ENCODE measurements at places on chromosomes 12 and 14.

GRCh38 chr14:90661866-90662265 lies 154.4 kb downstream of the TTC7B start:
- DNase-seq = no peak

- DNase-seq = no peak
These were observed 453.9 kb upstream of the MGAT4C start for GRCh38 chr12:86710109-86710508.

DNA sequence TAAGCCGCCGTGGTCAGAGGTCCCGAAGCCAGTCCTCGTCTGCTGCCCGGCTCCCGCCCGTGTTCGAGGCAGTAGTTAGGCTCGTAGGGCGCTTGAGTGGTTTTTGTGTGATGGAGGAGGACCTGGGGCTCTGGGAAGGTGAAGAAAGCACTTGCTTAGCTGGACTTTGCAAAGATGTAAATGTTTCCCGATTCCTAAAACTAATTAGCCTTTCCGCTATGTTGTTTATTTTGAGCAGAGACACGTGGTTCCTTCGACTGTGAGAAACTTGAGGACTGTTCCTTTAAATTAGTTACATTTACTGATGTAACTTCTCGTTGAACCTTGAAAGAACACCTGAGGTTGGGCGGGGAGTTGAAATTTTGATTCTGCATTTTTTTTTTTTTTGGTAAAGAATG lies 33.9 kb downstream of the MIA2 start:
- no peak for DNase-seq

- no peak for DNase-seq
These were observed 12.7 kb downstream of the TMED8 start for GRCh38 chr14:77364146-77364545.

DNA sequence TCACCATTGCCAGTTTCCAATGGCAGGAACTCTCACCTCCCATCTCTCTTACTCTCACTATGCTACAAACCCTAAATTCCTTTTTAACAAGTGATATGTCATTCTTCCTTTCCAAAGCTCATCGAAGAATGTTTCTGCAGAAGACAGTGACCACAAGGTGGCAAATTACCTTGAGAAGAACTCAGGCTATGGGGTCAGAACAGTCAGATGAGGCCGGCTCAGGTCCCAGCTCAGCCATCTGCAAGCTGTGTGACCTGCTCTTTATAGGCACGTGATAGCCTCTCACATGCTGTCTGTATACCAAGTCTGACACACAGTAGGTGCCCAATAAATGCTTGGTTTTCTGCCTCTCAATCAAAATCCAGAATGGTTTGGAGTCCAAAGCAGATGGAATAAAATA lies 80.7 kb downstream of the FOXN3 start:
- DNase-seq = no peak

- DNase-seq = no peak
These were observed 79.3 kb downstream of the ARF6 start for GRCh38 chr14:49972131-49972671.

- no peak for DNase-seq
These were observed 9.2 kb downstream of the SERPINA9 start for GRCh38 chr14:94466706-94467370.

DNA sequence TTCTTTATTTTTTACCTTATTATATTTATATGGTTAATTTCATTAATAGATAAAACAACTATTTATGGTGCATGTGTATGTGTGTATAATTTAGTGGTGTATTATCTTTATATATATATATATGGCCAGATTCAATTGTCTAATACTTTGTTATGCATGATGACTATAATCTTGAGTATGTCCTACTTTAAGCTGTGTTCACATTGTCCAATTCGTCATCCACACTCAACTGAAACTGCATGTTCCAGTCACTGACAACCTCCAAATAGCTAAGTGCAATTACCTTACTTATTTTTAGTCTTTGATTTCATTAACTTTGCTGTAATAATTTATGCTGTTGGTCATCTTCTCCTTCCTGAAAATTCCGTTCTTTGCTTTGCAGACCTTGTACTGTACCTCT lies 306.5 kb upstream of the TMTC1 start:
- DNase-seq = no peak

DNA sequence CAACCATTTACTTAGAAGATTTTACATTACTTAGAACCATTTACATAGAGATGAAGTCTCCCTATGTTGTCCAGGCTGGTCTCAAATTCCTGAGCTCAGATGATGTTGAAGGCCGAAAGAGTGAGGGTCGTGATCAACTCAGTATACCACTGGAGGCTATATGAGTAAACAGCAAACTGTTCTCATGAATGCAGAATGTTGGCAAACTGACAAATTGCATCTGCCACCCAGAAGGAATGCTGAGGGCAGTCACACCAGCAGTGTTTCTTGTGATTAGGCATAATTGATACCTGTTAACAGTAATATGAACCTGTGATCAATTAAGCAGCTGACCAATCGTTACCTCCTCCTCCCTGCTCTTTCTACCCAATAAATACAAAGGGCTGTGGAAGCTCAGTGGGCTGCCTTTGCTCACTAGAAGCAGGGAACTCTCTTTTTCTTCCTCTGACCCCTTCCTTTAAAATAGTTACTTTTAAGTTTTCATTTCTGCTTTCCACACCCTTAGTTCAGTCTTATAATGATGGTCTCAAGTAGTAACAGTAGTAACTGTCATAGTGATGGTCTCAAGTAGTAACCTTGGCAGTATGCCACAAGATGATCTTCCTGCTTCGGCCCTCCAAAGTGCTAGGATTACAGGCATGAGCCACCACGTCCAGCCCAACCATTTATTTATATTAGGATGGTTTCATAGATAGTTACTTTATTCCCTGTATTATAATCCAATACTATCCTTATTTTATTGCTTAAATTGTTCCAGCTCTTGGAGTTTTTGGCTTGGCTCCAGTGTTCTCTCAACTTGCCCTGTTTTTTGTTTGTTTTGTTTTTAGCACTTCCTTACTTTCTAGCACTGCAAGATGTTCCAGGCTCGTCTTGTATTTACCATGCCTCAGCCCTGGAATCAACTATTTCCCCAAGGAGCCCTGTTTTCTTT lies 25.8 kb downstream of the LIMA1 start:
- DNase-seq = no peak

DNA sequence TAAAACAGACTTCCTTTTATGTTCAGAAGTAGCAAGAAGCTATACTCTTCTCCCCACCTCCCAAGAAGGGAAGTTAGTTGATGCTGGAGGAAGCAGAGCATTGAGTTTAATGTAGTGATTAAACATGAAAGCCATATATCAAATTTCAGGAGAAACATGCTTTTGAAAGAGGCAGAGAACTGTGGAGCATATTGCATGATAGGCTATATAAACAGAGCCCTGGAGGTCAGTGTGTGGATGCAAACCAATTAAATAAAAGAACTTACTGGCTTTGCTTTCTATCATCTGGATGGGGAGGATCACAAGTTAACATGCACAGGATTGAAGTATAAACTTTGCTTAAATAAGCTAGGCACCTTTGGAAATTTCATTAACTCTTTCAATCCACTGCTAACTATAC lies 94.1 kb downstream of the MSRB3 start:
- DNase-seq = no peak

- no peak for DNase-seq
These were observed 65.2 kb upstream of the PDZRN4 start for GRCh38 chr12:41122894-41123293.

GRCh38 chr14:97930166-97930565 lies 1133.0 kb downstream of the VRK1 start:
- DNase-seq = no peak

- DNase-seq = no peak
These were observed 59.0 kb downstream of the SLCO1B1 start for GRCh38 chr12:21190016-21190415.

GRCh38 chr12:6538420-6539313 lies 4.3 kb downstream of the GAPDH start:
- no peak for DNase-seq
